Esophagus squamous epithelium (tissue), 5 donors: ENCODE measurements at places on chromosomes 2 and 18.
A peak's percentile ranks its signal among the peaks of the same experiment; 100 is the strongest.

- no peaks in the 10 kb centered on the region for H3K27me3 ChIP-seq
- H3K36me3 ChIP-seq, result no peaks in the 10 kb centered on the region
- H3K27ac ChIP-seq, result peak overlapping the region; percentile 94
- no peaks in the 10 kb centered on the region for H3K4me1 ChIP-seq
Observed at GRCh38 chr2:196927376-196928225, 1.1 kb upstream of the PGAP1 start.

GRCh38 chr2:43288417-43289305, 62.3 kb upstream of the ZFP36L2 start:
- peaks cover 22% of the 10 kb centered on the region for H3K36me3 ChIP-seq
- no peaks in the 10 kb centered on the region for H3K27me3 ChIP-seq
- H3K27ac ChIP-seq, result no peak overlapping the region
- DNase-seq, result no peak

DNA sequence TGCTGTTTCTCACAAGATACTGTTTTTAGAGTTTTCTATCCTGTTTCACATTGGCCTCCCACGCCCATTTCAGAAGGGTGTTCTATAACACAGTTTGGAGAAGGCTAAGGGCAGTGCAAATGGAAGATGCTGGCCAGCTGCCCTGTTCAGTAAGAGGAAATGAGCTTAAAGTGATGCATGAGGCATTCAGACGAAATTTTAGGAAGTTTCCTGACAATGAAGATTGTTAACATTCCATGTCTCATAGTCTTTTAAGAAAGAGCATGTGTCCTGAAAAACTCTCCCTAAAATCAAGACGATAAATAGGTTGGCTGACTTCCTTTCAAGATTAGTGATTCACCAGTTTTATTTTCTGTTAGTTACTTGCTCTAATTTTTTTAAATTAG, 484.2 kb upstream of the NRP2 start:
- no peaks in the 10 kb centered on the region for H3K27me3 ChIP-seq
- no peak overlapping the region for H3K27ac ChIP-seq
- peaks cover 7% of the 10 kb centered on the region for H3K36me3 ChIP-seq
- no peak for DNase-seq
- no peak overlapping the region for H3K4me3 ChIP-seq

DNA sequence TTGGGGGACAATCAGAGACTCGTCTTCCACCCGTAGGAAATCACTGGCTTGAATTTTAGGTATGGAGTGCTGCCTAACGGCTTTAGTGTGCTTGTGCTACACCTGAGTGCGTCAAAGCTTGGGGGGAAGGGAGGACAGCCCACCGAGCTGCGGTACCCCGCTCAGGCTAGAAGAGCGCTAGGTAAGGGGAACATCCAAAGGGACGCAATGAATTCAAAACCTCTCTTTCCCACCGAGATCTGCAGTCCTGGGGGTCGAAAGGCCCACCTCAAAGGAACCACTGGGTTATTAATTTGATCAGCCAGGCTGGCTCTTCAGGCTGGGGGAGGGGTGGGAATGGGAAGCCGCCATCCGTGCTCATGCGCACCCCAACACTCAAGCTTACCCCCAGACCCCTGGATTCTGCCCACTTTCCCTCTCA, 2.7 kb downstream of the EPHA4 start:
- H3K27ac ChIP-seq, result no peak overlapping the region
- H3K4me3 ChIP-seq, result peak overlapping the region; percentile 77
- H3K4me1 ChIP-seq, result peaks cover 15% of the 10 kb centered on the region

- DNase-seq, result no peak
- no peaks in the 10 kb centered on the region for H3K36me3 ChIP-seq
- no peak overlapping the region for H3K4me3 ChIP-seq
- H3K27me3 ChIP-seq, result no peaks in the 10 kb centered on the region
Observed at GRCh38 chr2:189328848-189329245, 112.4 kb upstream of the WDR75 start.

DNA sequence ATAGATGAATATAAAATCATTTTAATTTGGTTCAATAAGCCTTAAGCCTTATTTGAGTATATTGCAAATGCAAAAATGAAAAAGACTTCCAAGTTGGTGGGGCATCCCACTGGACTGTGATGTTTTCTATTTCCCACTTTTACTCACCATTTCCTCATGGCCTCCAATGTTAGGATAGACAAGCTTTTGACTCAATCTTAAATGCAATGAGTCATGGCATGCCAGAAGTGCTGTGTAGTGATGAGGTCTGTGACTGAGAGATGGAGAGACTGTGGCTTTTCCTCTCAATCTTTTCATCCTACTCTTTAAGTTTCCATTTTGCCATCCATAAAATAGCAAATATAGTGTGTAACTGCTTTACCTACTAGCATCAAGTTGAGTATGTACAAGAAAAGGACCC, 1401.2 kb upstream of the CELF4 start:
- no peak overlapping the region for H3K4me3 ChIP-seq
- no peak for DNase-seq
- no peaks in the 10 kb centered on the region for H3K4me1 ChIP-seq

DNA sequence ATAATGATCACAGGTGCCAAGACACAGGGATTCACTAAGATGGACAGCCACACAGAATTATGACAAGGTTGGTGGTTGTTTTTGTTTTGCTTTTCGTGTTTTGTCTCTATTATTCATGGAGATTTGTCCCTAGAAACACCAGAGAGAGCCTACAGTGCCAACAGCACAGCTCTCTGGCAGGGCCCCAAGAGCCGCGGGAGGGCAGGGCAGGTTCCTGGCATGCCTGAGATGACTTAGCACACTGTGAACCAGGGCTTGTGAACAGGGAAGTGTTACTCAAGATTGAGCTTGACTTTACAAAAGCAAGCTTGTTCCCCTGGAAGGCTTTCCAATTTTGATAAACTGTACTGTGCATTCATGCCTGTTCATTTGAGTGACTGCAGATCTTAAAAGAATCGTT, 437.4 kb upstream of the SALL3 start:
- H3K4me1 ChIP-seq, result peaks cover 20% of the 10 kb centered on the region
- H3K27ac ChIP-seq, result no peak overlapping the region
- DNase-seq, result no peak

GRCh38 chr18:24016643-24017042, 2.1 kb downstream of the TTC39C start:
- H3K4me3 ChIP-seq, result peak overlapping the region; percentile 85
- no peaks in the 10 kb centered on the region for H3K36me3 ChIP-seq
- no peaks in the 10 kb centered on the region for H3K27me3 ChIP-seq

GRCh38 chr2:151947813-151948165, 119.6 kb upstream of the ARL5A start:
- peaks cover 22% of the 10 kb centered on the region for H3K4me1 ChIP-seq
- peak overlapping the region; percentile 53 for H3K27ac ChIP-seq
- H3K27me3 ChIP-seq, result no peaks in the 10 kb centered on the region
- no peak for DNase-seq
- peak overlapping the region; percentile 21 for H3K4me3 ChIP-seq
- no peaks in the 10 kb centered on the region for H3K36me3 ChIP-seq

DNA sequence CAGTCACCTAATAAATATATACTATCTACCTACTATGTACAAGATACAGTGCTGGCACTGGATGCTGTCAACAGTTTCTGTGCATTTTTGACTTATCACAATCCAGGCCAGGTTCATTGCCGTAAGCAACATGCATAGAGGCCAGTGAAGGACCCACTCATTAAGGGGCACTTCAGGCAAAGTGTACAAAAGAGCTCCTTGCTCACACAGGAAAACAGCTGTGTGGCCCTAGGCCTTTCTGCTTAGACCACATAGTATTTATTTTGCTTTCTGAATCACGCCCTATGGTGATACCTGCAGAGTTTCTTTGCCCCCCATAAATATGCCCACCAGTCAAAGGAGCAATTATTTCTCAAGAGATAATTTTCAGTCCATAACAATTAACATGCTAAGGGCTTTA, 39.6 kb upstream of the STAT4 start:
- no peak overlapping the region for H3K4me3 ChIP-seq
- DNase-seq, result no peak
- no peak overlapping the region for H3K27ac ChIP-seq
- H3K36me3 ChIP-seq, result no peaks in the 10 kb centered on the region
- H3K27me3 ChIP-seq, result no peaks in the 10 kb centered on the region
- H3K4me1 ChIP-seq, result no peaks in the 10 kb centered on the region

DNA sequence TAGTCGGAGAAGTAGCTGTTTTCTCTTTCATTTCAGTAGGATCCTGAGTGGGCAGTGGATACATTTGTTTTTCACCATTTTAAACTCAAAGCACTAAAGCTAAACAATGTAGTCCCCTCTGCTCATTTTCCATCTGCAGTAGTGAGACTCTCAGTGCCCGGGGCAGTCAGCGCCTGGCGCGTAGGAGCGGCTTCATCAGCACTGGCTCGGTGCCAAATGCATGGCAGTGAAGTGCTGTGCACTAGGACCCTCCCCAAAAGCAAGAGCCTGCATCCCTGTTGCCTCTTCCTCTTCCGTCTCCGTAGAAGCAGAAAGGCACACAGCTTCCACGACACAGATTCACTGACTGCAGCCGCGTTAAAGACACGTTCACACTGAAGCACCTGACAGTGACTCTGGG, 19.0 kb upstream of the ESPNL start:
- H3K36me3 ChIP-seq, result peaks cover 6% of the 10 kb centered on the region
- DNase-seq, result no peak
- no peak overlapping the region for H3K27ac ChIP-seq
- H3K27me3 ChIP-seq, result no peaks in the 10 kb centered on the region

GRCh38 chr2:41791523-41791922, 256.3 kb upstream of the PKDCC start:
- H3K27me3 ChIP-seq, result no peaks in the 10 kb centered on the region
- H3K27ac ChIP-seq, result no peak overlapping the region
- no peaks in the 10 kb centered on the region for H3K36me3 ChIP-seq
- H3K4me3 ChIP-seq, result no peak overlapping the region
- no peak for DNase-seq

DNA sequence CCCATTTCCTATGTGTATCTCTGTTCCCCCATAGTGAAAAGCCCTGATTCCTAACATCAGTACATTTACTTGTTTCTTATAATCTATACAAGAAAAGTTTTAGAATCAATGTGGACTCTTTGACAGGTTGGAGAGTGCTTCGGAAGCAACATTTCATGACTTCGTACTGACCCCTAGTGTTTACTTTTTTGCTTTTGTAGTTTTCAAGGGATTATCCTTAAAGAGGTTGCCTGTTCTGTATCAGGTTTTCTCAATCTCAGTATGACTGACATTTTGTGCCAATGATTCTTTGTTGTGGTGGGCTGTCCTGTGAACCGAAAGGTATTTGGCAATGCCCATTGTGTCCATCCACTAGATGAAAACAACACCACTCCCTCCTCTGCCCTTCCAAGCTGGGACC, 43.3 kb upstream of the SERPINB2 start:
- H3K4me3 ChIP-seq, result no peak overlapping the region
- no peaks in the 10 kb centered on the region for H3K36me3 ChIP-seq
- no peaks in the 10 kb centered on the region for H3K27me3 ChIP-seq
- H3K27ac ChIP-seq, result no peak overlapping the region
- no peak for DNase-seq
- H3K4me1 ChIP-seq, result peaks cover 5% of the 10 kb centered on the region

DNA sequence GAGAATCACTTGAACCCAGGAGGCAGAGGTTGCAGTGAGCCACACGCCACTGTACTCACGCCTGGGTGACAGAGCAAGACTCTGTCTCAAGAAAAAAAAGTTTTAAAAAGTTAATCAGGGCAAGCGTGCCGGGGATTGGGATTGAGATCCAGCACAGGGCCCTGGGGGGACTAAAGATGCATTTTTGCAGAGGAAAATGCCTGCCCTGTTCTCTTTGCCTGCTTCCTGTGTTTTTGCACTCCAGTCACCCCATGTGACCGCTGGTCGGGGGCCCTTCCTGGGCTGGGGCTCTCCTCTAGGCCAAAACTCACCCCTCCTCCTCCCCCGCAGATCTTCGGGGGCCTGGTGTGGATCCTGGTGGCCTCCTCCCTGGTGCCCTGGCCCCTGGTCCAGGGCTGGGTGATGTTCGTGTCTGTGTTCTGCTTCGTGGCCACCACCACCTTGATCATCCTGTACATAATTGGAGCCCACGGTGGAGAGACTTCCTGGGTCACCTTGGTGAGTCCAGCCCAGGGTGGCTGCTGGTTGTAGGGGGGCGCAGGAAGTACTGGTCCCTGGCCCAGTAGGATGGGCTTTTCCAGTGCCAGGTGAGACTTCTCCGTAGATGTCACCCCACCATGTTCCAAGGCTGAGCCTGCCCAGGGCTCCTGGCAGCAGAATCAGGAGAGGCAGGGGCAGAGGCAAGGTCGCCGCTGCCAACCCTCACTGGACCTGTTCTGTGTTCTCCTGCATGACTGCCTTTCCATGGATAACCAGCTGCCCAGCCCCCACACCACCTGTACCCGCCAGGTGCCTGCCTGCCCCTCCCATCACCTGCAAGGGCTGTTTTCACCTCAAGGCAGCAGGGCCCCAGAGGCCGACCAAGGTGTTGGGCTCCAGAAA, 22.4 kb downstream of the MAL start:
- DNase-seq, result no peak
- no peaks in the 10 kb centered on the region for H3K27me3 ChIP-seq
- H3K4me3 ChIP-seq, result no peak overlapping the region

GRCh38 chr2:168448980-168449379, 7.1 kb upstream of the CERS6 start:
- no peaks in the 10 kb centered on the region for H3K27me3 ChIP-seq
- no peaks in the 10 kb centered on the region for H3K36me3 ChIP-seq
- H3K27ac ChIP-seq, result no peak overlapping the region

DNA sequence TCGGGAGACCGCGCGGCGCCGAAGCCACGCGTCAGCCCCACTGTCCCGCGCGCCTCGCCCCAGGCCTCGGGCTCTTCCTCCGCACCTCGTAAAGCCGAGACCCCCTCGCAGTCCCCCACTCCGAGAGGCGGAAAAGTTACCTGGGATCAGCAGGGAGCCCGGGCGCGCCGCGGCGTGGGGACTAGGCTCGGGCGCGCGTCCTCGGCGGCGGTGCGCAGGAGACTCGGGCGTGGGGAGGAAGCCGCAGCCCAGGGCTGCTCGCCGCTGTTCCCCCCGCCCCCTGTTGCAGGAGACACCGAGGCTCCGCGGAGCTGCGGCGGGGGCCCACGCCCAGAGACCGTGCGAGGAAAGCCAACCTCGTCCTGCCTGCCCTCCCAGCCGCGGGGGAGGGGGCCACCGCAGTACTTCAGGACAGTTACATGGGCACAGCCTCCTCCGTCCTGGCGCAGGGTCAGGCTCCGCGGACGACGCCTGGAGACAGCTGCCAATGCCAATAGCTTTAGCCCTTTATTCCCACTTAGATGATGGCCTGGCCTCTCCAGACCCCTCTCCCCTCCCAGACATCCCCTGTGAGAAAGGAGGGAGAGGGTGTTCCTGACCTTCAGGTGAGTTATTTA, at the start of gene EPB41L3:
EPB41L3 (minus strand) TSS at position 225 of the 617 bp plus-strand sequence. CDS start 54,814 bp downstream, outside the sequence.
- peak within 1 kb of the TSS; percentile 89 for H3K27ac ChIP-seq
- no peaks in the 10 kb centered on the region for H3K36me3 ChIP-seq
- peaks cover 45% of the 10 kb centered on the region for H3K27me3 ChIP-seq

DNA sequence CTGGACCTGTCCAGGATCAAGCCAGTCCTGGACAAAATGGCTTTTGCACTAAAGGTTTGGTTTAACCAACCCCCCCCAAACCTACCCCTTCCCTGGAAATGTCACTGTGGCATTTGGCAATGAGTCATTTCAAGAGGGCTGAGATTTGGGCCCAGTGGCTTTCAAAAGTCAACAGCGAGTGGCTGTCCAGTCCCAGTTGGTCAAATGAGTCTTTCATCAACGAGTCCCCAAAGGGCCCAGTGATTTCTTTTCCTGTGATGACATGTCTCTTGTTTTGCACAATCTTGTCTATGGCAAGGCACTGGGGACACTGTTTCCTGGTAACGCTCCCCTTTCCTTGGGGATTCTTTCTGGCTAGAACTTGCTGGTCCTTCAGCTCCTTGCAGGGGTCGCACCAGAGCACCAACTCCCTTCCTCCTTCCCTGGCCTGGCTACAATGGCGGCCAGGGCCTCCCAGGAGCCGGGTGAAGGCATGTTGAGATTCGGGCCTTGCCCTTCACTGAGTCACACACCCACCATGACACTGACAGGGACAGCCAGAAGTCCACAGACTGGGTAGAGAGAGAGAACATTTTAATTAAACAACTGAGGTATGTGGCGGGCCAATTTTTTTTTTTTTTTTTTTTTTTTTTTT, 87.2 kb downstream of the SMAD7 start:
- H3K4me1 ChIP-seq, result peaks cover 11% of the 10 kb centered on the region
- no peak overlapping the region for H3K4me3 ChIP-seq
- H3K27ac ChIP-seq, result no peak overlapping the region
